ENCODE measurements at places on chromosomes 2 and 18. TPM values are rescaled to one million over a fixed set of nuclear protein-coding genes. Genes with fewer than 3 reads are reported as not detected.

Gene DSC3
- 0.22 TPM for polyA plus RNA-seq

Gene MSH2
- polyA plus RNA-seq, result 11.4 TPM

Gene CRYGC
- polyA plus RNA-seq, result not detected

Gene DNMT3A
- polyA plus RNA-seq, result 9.1 TPM

Gene KCNE4
- 1.5 TPM for polyA plus RNA-seq

Gene PXDN
- polyA plus RNA-seq, result 5.9 TPM

Data from heart left ventricle (tissue), 16 donors.